Fibroblast of villous mesenchyme (primary cell): ENCODE measurements at places on chromosomes 1 and 21. TPM values are rescaled to one million over a fixed set of nuclear protein-coding genes. Genes with fewer than 3 reads are reported as not detected.

DNA sequence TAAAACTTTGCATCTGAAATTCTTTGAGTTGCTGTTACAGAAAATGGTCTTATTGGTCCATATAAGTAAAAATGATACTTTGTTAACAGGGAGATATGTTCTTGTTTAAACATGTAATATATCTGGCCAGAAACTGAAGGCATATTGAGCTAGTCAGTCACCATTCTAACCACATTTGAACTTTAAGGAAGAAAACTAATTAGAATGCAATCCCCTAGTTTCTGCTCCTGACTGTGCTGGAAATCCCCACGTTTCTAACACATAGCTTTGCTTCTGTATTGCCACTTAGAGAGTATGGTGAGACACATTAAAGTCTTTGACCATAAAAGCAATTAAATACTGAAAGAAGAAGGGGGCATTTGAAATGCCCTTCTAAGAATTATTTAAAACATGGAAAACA is 32.1 kb upstream of the HIVEP3 start:
- DNase-seq, result no peak

- DNase-seq, result peak; percentile 63
Observed at GRCh38 chr1:186033847-186034271, 299.7 kb downstream of the HMCN1 start.

DNA sequence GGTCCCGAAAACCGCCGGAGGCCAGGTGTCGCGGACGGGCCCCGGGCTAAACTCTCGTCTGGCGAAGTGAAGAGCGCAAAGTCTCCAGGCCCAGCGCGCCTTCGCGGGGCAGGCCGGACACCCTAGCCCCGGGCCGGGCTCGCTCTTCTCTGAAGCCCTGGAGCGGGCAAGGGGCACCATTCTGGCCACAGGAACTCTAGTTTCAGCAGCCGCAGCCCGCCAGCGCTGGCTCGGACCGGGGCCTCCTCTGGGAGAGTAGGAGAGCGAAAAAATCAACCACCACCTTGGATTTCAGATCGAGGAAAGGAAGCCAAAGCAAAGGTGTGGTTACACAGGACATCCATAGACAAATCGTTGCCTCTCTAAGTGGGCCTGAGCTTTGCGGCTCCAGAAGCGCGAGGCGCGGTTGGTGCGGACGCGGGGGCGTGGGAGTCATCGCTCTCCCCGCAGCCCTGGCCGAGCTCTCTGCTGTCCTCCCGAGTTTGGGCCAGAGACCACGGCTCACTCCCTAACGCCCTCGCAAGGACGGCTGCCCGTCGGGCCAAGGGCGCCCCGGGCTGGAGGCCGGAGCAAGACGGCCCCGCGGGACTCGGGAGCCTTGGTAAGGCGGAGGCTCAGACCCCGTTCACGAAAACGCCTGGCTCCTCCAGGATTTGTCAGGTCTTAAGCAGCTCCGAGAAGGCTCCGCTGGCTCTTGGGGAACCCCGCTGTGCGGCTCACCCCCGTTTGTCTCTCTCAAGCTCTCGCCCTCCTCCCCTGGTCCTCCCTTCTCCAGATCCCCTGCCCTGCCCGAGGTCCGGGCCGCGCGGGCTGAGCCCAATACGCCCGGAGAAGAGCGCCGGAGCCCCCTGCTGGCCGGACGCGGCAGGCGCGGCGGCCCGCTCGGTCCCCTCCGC is 132.9 kb upstream of the DPYD start:
- peak; percentile 57 for DNase-seq

GRCh38 chr21:27346041-27346448 is 379.2 kb upstream of the ADAMTS5 start:
- no peak for DNase-seq

- no peak for DNase-seq
Observed at GRCh38 chr1:5887971-5888361, 104.3 kb downstream of the NPHP4 start.

DNA sequence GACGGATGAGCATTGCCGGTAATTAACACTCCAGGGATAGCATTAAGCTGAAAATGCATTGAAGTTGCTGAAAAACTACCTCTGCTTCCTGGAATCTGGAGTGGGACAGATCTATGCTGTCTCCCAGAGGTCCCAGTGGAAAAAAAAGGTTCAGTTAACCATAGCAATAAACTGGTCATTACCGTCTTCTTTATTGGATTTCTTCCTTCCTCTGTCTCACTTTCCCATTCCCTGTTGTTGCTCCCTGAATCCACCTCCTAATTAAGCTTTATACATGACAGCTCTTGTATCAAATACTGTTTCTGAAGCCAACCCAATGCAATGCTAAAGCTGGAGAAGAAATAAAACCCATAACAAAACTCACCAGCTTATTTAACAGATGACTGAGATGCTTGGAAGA is 1805.9 kb downstream of the NCAM2 start:
- no peak for DNase-seq

GRCh38 chr1:241706257-241706656 is 54.2 kb downstream of the WDR64 start:
- no peak for DNase-seq

GRCh38 chr1:31781756-31782371 is 17.7 kb upstream of the ADGRB2 start:
- DNase-seq, result no peak

DNA sequence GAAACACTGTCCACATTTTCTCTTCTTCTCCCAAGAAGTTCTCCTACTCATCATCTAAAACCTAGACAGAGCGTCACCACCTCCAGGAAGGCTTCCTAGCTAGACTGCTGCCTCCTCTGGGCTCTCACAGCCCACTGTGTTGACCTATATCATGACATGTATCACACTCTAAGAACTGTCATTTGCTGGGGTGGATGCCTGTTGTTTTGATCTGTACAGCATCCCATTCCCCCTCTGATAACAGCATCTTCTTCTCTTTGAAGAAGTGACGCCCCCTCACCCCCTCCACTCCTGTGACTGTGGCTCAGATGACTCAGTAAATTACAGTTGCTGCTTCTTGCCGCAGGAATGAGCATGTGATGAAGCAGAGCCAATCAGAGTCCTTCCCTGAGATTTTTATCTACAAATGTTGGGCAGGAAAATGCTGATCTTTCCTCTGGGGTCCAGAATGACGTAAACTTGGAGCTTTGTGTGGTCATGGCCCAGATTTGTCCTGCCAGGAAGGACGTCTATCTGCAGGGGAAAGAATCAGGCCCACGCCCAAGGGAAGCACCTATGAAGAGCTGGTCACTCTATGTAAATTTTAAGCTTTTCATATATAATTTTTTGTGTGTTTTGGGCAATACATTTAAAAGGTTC is 28.0 kb upstream of the FOXO6 start:
- peak; percentile 35 for DNase-seq

The SLC1A7 gene
- total RNA-seq, result under 0.01 TPM in 2 replicates

The VN1R5 gene
- not detected in 2 replicates for total RNA-seq

The LRRIQ3 gene
- total RNA-seq, result 0.32 and 1.7 TPM in 2 replicates
